CD4-positive, CD25-positive, alpha-beta regulatory T cell (primary cell): ENCODE measurements at places on chromosomes 7 and 10. TPM values are rescaled to one million over a fixed set of nuclear protein-coding genes. Genes with fewer than 3 reads are reported as not detected.

DNA sequence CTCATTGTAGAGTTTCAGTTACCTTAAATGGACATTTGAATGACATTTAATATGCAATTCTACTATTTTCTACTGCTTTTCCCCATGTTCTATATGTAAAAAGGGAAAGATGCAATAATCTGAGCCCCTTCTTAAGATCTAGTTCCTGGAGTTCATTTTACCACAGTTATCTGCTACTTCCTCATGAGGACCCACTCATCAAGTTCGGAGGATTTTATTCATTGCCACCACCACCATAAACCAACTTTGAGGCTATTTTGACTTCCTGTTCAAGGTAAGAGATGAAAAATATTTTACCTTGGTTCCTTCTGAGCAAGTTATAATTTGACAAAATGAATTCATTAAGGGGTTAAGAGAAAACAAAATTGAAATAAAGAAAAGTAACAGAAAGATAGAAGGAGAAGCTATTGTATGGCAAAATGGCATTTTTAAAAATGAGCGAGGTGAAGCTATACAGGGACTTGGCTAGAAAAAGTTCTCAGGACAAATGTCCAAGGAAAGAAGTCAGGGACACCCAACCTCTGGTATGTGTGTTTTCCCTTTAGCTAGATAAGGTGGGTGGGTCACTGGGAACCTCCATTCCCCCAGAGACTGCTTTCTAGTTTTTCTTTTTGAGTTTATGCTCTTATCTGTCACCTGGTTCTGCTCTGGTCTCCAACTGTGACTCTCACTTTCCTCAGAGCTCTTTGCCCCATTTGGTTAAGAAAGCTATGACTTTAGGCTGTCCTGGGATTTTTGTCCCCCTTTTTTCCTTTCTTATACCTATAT, 14.9 kb upstream of the FAM3C start:
- DNase-seq = no peak

DNA sequence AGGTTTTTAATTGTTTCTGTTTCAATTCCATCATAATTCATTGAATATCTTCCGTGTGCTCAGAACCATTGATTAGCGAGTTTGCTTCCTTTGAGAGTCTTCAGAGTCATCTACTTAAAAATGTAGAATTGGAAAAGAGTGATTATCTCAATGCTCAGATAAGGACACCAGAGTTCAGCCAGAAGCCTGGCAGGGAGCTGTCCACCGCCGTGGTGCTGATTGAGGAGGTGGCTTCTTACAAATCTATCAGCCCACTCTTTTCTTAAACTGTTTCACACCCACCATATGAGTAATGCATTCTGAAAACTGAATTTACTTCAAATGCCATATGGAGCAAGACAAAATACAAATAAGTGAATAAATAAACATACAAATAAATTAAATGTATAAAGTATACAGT, 79.3 kb downstream of the INSYN2A start:
- no peak for DNase-seq

LOXL4 gene
- not detected for polyA plus RNA-seq

HMX3 gene
- not detected for polyA plus RNA-seq

BAG3 gene
- polyA plus RNA-seq = 6.7 TPM
